ENCODE measurements at places on chromosomes 2 and 18.

DNA sequence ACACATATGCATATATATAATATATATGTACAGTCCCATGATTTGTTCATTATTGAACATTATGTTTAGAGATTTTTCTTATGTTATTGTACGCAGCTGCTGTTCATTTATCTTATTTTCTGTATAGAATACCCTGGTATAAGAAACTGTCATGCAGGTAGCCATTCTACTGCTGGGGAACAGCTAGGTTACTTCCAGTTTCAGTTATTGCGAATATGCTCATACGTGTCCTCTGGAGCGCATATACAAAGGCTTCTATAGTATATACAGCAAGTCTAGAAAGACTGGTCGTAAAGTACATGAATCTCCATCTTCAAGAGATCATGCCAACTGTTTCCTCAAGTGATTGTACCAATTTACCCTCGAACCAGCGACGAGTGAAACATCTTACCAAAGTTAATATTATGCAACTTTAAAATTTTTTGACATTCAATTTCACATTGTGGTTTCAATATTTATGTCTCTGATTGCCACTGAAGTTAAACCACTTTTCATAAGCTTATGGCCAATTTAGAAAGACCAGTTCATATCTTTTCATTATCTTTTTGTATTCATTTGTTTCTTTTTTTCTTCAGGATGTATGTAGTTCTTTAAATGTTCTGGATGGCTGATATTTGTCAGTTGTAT is 53.5 kb downstream of the RDH14 start:
- no peak for DNase-seq

DNA sequence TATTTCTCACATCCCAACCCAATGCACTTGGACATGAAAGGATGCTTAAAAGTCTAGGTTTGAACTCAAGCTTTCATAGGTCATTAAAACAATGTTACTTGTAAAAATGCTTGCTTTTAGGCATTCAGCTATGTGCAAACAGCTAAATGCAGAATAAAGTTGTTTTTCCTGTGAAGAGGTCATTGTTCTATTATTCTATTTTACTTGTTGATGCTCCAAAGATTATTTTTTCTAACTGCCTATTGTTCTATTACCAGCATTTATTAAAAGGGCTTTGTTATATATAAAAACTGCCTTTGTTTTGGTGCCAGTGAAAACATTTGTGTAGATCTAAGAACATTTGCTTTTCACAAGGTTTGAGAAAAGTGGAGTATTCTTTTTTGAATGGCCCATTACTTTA is 49.4 kb downstream of the TMEM178A start:
- DNase-seq, result no peak

GRCh38 chr2:160836755-160837154 is 323.5 kb upstream of the TANK start:
- no peak for DNase-seq

- DNase-seq, result no peak
Measured at GRCh38 chr2:176873403-176873802, 339.2 kb upstream of the HNRNPA3 start.

- no peak for DNase-seq
Measured at GRCh38 chr18:34933909-34934661, 107.1 kb upstream of the MAPRE2 start.

GRCh38 chr18:79818036-79818435 is 20.3 kb downstream of the KCNG2 start:
- DNase-seq, result no peak

DNA sequence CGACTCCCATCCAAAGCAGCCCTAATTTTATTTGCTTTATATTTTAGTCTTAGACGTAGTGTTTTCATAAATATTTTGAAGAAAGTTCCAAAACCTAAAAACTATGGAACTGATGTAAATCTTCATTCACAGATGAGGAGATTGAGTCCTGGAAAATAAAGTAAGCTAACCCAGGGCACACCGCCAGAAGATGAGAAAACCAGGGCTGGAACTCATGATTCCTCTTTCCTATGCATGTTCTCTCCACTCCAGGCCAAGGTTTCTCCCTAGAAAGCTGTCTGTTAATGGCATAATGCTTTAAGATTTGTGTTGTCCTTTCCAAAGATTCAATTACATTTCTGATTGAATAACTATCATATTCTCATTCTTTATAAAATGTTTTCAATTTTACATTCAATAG is 78.4 kb upstream of the ZC3H15 start:
- no peak for DNase-seq

All from stimulated activated CD4-positive, alpha-beta T cell treated with anti-CD3 and anti-CD28 coated beads, Interleukin-12 subunit alpha, Interleukin-12 subunit beta, amount 100 ng/mL, for 24 hours (primary cell).